Right lung (tissue), 10 donors: ENCODE measurements at places on chromosomes 2 and 18. TPM values are rescaled to one million over a fixed set of nuclear protein-coding genes. Genes with fewer than 3 reads are reported as not detected.

- no peak for DNase-seq
These were observed 242.2 kb downstream of the TGIF1 start for GRCh38 chr18:3692113-3692621.

GRCh38 chr2:119766944-119767343 is 7.2 kb downstream of the PTPN4 start:
- DNase-seq: no peak

DNA sequence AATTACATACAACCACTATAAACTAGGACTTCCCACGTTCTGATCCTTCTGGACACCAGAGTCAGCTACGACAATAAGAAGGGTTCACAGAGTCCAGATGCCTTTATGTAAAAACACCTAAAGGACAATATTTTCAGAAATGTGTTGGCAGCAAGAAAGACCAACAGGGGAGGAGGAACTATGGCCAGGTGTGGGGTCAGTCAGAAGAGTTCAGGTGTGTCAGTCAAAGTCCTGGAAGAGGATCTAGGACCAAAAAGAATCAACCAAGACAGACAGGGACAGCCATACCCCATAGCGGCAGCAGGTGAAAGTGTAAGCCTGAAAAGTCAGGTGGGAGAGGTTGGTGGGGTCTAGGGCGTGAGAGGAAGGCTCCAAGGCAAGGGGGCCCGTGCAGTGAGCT is 38.0 kb upstream of the YPEL5 start:
- DNase-seq: no peak

- no peak for DNase-seq
These were observed 34.8 kb upstream of the IHH start for GRCh38 chr2:219095406-219095935.

MARCO gene
- 0.35 TPM for polyA plus RNA-seq

SLC9A4 gene
- polyA plus RNA-seq: 0.03 TPM
